Stimulated activated CD8-positive, alpha-beta memory T cell treated with anti-CD3 and anti-CD28 coated beads, Interleukin-2, amount 100 ng/mL, for 48 hours (primary cell): ENCODE measurements at places on chromosomes 3 and 15.

DNA sequence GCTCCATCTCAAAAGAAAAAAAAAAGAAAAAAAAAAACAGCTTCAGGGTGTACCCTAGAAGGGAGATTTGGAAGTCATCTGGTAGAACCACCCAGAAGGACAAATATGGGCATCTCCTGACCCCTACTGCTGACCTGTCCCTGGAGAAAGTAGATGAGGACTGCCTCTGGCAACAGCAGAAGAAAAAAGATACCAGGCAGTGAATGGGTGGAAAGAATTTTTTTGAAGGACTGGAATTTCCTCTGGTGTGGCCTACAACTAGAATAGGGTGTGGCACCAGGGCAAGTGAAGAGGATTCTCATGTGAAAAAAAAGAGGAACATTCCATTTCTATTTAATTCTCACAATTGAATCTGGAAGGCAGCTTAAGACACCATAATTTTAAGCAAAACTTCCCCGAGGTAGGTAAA, 3.1 kb downstream of the ANXA2 start:
- DNase-seq = no peak

GRCh38 chr15:59315914-59316451, 56.7 kb downstream of the MYO1E start:
- no peak for DNase-seq

DNA sequence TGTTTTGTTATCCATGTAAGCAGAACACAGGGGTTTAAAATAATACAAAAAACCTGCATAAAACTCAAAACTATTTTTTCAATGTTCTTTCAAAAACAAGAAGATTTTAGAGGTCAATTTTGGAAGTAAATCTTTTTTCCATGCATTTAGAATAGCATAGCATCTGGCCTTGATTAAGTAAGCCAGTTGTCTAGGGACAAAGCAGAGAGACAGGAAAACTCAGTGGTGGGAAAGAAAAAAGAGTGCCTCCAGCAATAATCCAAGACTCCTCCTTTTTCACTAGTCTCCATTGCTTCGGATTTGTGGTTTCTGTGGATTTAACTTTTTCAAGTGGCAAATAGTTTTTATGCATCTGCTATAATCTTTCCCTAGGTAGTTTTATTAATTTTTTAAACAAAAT, 88.9 kb downstream of the SUCNR1 start:
- no peak for DNase-seq

DNA sequence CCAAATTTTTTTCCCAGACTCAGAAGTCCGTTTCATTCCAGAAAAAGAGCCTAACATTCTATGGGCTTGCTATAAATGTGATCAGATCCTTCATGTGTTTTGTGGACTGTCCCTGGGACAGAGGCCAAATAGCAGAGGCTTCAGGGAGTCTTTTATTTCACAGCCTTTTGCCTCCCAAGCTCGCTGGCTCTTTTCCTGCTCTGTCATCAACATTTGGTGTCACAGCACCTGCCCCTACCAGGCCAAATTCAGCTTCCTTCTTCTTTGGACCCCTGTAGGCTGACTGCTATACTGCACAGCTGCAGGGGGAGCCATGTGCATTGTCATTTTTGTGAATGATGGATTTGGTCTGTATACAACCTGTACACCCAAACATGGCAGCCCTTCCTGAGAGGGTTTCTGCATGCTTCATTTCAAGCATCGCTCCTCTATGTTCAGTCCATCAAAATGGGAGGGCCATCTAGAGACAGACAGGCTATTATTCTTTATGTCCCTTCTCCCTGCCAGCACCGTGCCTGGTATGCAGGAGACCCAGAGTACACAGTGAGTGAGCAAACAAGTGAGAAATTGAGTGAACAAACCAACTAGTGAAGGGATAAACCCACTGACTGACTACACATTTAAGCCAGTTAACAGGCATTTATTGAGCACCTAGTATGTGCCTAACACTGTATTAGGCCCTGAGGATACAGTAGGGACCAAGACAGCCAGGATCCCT, 17.9 kb upstream of the RPP14 start:
- DNase-seq = no peak

GRCh38 chr3:122719273-122719921, 38.8 kb downstream of the PARP14 start:
- DNase-seq = no peak

DNA sequence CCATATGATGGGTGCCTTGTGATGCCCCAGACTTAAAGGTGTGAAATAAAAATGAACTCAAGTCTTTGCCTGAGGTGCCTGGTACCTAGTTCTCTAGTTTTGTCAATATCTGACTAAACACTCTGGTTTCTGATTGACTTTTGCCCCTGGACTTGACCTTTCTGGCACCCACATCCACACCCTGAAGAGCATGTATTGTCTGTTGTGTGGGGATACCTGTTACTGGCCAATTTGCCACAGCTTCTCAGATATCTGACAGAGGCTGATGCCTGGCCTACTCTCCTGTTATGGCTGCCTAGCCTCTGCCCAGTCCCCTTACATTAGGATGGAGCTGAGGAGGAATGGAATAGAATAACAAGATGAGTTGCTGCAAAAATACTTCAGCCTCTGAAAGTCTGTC, 3.6 kb downstream of the ZBTB38 start:
- no peak for DNase-seq

GRCh38 chr3:48270306-48270705, 29.4 kb downstream of the ZNF589 start:
- DNase-seq = no peak

DNA sequence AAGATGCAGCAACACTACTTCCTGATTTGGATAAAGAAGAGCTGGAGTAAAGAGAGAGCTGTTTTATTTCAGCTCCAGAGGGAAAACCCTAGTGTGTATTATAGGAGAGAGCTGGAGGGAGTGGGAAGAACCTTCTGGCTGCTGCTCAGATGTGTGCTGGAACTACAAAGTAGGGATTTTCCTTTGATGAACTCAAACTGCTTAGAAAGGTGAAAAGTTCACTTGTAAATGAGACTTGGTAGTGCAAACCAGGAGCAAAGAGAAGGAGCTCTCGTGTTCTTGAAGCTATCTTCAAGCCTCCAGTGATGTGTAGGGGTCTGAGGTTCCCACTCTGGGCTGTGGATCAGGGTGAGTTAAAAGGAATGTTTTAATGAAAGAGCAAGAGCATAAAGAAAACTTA, 110.4 kb downstream of the EDEM1 start:
- DNase-seq = no peak

DNA sequence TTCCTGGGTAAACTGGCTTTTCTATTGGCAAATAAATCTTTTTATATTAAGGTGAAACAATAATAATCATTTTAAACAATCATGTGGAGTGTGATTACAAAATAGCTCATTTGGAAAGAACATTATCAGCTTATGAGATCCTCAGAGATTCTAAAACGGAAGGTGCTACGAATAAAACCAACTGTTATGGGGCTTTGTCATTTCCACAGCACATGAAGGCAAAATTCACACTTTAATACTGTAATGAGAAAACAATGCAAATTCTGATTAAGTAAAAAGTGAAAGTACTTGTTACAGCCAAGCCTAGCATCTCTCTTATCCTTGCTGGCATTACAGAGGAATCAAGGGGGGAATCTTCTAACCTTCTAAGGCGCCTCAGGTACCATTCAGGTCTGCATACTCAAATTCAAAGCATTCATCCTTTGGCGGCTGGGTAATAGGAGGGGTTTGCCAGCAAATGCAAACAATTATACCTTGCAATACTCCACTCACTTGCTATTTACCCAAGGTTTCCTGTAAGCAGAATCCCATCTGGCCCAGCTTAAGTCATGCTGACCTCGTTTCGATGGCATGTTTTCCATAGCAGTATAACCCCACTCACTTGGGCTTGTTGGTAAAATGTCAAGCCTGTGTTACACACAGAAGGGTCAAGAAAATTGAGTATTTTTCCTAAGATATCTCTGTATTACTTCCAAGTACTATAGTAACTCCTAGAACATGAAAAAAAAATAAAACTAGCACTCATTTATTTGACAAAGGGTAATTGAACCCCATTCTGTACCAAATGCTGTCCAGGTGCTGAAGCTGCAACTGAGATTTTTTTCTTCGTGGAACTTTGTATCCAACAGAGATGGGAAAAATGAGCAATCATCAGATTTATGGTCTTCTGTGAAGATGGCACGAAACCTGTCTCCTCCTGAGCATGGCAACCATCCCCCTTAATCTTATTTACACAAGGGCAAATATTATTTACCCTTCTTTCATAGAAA, 183.7 kb upstream of the LMCD1 start:
- DNase-seq = no peak

GRCh38 chr3:84125760-84126159, 833.0 kb upstream of the CADM2 start:
- no peak for DNase-seq

DNA sequence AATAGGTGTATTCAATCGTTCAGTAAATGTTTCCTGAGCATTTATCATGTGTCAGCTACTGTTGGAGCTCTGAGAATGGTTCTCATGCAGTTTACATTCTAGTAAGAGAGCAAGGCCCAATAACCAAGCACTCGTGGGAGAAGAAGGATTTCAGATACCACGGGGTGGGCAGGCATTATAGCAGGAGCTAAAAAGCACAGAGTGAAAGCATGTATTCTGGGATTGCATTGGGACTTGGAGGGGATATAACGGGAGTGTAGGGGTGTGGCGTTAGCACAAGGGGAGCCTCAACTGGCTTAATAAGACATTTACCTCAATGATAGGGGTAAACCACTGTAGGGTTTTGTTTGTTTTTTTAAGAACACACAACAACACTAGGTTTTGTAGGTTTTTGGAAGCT, 1.6 kb upstream of the SIAH2 start:
- DNase-seq = no peak

- no peak for DNase-seq
Observed at GRCh38 chr3:105829871-105830622, 38.8 kb downstream of the CBLB start.

GRCh38 chr15:60259469-60259868, 138.3 kb downstream of the ANXA2 start:
- DNase-seq = no peak

- DNase-seq = no peak
Observed at GRCh38 chr3:76178412-76178811, 393.1 kb upstream of the ZNF717 start.

DNA sequence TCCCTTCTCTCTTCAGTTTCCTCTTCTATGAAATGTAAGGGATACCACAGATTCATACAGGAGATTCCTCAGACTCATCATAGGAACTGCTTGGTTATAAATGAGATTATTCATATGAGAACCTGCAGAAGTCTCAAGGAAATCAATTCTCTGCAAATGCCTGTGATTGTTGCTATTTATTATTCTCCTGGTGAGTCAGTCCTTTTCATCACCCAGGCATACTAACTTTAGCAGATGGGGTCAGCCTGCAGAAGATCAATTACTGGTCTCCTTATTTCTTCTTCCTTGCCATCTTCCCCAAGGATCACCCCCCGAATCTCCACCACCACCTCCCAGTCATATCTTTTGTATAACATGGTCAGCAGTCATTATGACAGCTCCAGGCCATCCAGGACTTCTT, 53.8 kb upstream of the DCP1A start:
- no peak for DNase-seq

DNA sequence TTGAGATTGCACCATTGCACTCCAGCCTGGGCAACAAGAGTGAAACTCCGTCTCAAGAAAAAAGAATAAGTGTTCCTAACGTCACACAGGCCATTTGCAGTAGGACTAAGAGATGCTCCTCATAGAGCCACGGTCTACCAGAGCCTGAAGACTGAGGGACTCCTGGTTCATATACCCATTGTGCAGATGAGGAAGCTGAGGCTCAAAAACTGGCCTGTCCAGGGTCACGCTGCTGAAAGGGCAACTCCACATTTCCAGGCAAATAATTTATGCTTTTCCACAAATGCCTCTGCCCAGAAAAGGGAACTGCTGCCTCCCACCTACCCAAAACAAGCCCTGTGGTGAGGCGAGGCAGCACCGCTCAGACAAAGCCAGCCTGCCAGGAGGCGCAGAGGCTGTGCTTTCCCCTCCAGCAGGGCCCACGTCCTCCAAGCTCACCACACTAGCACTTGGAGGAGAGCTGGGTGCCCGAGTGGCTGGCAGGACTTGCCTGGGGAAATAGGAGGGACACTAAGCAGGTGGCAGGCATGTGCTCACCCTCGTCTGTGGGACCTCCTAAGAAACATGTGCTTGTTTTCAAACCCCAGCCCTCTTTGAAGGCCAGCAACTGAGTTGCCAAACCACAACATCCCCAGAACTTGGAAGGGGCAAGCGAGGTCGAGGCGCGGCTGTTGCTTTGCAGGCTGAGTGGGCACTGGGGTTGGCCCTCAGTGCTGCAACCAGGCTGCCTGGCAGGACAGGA, 195.6 kb downstream of the XXYLT1 start:
- DNase-seq = no peak

- no peak for DNase-seq
Observed at GRCh38 chr15:40845511-40846284, 1.9 kb downstream of the SPINT1 start.

DNA sequence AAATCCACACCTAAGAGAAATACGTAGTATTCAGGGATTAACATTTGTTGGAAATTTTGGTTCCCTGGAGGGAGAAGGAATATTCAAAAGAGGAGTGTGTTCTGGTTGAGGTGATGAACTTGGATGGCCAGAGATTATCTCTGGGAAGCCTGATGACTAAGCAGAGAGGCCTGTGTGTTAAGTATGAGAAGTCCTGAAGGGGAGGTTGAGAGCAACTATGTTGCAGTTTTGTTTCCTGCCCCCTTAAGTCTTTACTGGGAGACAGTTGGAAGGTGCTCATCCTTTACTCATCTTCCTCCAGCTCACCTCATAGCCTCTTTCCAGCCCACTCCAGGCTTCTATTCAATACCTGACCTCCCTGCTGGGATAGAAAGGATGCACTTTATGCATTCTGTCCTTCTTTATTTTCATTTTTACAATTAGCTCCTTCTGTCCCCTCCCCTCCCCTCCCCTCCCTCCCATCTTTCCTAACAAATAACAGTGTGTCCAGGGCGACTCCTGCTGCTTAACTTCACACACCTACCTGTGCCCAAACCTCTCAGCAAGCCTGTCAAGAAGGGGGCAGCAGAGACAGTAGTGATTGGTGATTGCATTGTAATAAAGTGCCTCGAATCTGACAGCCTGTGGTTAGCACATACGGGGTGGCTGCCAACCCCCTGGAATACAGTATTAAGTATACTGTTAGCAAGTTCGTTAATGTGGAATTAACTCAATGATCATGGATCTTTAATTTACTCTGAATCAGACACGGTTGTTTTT, 11.9 kb downstream of the RAP2B start:
- no peak for DNase-seq

- no peak for DNase-seq
Observed at GRCh38 chr3:188470508-188471130, 316.7 kb downstream of the LPP start.
